ENCODE measurements at places on chromosomes 16 and 17.

- no peak for DNase-seq
Observed at GRCh38 chr16:71885261-71885650, 1.3 kb upstream of the ZNF821 start.

DNA sequence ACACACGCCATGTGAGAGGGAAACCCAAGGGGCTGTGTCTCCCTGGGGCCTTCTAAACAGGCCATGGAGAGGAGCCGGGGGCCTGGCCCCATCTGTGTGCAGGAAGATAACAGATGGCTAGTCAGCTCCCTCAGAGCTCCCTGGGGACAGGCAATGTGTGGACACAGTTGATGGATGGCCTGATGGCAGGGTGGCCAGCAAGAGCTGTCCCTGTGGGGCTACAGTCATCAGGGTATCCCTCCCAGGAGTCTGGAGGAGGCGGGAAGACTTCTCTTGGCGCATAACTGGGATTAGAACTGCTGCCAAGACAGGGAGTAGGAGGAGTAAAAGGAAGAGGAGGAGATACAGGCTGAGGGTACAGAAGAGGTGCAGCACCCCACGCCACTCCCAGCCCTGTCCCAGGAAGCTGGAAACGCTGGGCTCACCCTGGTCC, 17.3 kb downstream of the MYO18A start:
- no peak for DNase-seq

- DNase-seq = no peak
Observed at GRCh38 chr17:50164697-50164988, 1.2 kb upstream of the SGCA start.

DNA sequence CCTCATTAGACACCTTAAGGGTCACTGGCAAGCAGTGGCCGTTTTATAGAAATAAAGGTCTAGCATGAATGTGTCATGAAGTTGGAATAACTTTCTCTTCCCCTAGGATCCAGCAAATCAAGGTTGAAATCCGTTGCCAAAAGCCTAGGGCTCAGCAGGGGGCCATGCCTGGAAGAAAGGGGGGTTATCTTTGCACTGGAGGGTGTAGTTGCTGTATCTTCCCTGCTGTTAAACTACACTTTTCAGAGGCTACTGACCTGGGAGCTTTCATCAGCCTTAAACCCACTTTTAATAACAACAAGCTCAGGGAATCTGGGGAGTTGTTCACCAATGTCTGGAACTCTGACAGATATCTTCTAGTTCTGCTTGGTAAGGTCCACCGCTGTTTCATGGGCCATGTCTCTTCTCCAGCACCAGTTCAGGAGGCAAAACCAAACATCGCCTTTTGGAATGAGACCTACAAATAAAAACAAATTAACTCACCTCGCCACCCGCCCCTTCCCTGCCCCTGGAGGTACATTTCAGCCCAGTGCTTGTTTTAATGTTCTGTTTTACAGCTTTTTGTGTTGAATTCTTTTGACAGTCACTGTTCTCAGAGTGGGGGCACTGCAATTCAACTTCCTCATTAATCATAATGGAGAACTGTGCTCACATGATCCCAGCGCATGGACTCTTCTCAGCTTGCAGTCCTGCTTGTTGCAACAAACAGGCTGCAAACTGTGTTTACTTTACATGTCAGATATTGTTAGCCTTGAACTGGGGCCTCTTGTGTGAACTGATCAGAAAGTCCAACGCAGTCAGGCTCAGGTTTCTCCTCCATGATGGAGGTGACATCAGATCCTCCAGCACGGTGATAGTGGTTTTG, 508.7 kb downstream of the KCNJ2 start:
- DNase-seq = no peak

GRCh38 chr17:75325348-75325747, 36.1 kb upstream of the SLC25A19 start:
- no peak for DNase-seq

DNA sequence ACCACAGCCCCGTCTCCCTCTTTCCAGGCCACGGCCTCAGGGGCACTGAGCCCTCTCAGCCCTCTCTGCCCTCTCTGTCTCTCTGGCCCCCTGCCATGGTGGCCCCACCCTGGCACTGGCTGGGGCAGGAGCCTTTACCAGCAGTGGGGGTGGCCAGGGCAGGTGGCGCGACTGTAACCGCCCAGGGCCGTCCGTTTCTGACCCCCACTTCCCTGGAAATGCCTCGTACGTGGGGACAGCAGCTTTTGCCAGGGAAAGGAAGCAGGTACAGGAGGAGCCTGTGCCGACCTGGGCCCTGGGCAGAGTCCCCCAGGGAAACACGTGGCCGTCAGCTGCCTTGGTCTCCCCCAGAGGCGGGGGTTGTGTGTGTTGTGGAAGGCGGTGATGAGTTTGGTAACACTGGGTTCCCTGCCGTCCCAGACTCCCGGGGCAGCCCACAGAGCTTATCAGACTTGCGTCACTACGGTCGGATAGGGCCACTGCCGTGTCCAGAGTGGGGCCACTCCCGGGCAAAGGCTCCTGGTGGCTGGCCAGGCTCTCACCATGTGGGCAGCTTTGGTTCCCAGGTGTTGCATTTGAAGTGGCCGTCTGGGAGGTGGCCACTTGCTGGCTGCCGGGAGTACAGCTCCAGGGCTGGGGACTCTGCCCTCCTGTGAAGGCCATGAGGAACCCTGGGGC, 249.3 kb upstream of the CIBAR2 start:
- DNase-seq = no peak

GRCh38 chr16:48481772-48482171, 96.6 kb upstream of the SIAH1 start:
- no peak for DNase-seq

DNA sequence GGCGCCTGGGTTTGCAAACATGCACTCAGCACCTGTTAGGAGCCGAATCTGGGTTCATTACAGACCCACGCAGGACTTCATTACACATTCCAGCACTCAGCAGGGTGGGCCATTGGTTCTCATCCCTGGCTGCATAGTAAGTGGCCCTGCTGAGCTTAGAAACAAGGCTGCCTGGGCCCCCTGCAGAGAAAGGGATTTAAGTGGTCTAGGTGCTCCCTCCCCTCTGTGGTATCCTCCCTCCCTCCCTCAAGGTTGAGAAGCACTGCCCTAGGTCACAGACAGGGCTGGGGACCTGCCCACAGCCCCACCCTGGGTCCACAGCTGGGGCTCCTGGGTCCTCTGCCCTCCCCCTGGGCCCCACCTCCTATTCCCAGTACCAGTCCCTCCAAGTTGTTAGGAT, 28.3 kb downstream of the WNT3 start:
- no peak for DNase-seq

GRCh38 chr16:2288726-2289125, 20.8 kb upstream of the RNPS1 start:
- DNase-seq = no peak

DNA sequence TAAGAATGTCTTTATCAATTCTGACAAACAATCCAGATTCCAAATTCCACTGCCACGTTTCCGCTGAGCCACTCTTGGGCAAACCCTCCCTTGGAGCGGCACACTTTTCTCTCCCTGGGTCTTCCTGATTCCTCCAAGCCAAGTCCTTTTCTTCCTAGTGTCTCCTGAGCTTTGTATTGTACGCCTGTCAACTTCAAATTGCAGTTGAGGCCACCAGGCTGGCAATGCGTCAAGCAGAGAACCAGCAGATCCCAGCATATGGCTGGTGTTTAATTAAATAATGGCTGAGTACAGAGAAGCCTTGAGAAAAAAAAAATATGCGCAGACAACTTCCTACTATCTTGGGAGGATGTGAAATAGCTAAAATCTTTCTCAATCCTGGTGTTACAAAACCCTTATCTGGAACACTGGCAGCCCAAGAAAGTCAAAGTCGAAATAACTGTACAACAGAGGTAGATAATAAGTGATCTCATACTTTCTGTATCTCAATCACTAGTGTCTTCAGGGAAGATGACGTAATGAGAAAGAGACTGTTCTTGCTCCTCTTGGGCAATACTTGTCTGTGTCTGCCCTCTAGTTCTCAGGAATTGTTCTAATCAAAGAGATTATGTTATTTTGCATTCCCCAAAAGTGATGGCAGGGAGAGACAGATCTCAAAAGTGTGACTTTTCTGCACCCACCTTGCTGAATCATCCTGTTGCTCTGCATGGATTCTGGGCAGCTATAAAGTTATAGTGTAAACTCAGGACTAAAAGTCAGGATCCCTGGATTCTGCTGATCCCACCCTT, 15.0 kb downstream of the SMIM36 start:
- no peak for DNase-seq

GRCh38 chr17:55246583-55246982, 18.2 kb upstream of the HLF start:
- no peak for DNase-seq

DNA sequence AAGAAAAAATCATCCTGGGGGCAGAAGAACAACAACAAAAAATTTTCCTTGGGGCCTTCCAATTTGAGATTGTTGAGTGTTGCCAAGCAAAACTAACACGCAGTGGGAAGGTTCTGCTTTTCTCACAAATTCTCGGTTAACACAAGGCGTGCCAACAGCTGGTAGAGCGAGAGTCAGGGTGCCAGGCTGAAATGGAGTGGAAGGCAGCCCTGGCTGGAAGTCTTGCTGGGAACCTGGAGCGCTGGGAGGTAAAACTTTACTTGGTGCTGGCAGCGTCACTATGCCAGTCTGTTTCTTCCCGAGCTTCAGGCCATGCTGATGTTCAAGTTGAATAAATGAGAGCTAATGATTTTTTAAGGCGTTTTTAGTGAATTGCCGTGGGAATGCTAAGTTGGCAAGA, 189.4 kb downstream of the WWOX start:
- DNase-seq = no peak

Measured in NCI-H187 treated with DMSO at 0.1 percent for 48 hours (cell line).